ENCODE measurements at places on chromosomes 1 and 21.

- DNase-seq: no peak
Measured at GRCh38 chr1:245622332-245623014, 467.7 kb downstream of the KIF26B start.

DNA sequence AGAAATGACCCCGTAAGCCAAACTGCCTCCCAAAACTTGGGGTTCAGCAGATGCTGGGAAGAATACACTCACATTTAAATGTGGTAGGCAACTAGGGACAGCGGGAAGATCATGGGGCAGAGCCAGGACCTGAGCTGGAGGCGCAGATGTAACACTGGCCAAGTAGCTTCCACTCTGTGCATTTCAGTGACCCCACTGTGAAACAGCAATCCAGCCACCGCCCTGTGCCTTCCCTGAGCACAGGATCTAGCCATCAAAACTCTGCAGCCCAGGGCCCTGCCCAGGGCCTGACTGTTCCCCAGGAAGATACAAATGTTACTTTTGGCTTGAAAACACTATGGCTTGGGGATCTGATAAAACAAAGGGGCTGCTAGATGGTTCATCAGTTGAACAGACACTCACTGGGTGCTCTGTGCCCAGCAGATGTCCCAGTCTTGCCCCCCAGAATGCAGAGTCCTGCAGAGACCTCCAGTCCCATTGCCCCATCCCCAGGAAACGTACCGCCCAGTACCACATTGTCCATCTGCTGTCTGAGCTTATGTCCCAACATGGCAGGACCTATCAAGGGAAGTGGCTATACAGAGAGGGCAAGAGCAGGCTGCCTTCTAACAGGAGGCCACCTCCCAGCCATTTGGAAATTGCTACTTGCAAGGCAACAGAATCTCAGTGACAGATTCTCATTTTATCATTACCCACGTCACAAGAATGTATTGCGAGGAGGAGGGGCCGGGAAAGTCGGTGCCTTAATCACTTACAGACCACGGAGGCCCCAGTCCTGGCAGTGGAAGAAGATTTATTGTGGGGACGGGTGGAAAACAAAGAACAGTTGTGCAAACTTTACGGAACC is 124.0 kb downstream of the DMRTB1 start:
- DNase-seq: no peak

- no peak for DNase-seq
Measured at GRCh38 chr1:109298666-109299557, 7.9 kb downstream of the MYBPHL start.

GRCh38 chr1:9737671-9738070 is 86.1 kb downstream of the CLSTN1 start:
- no peak for DNase-seq

DNA sequence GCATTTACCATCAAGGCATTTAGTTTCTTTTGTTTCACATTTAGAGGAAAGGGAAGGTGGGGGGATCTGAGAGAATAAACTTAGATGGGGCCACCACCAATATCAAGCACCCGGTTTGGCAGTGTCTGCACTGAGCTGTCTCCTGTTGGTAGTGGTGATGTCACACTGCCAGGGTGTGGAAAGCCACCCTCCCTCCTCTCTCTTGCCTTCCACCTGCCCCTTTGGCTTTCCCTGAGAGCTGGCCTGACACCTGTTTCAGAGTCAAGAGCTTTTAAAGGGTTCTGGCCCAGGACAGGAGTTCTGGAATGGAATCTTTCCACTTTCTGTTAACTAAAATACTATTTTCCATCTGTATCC is 13.4 kb downstream of the ATF3 start:
- no peak for DNase-seq

DNA sequence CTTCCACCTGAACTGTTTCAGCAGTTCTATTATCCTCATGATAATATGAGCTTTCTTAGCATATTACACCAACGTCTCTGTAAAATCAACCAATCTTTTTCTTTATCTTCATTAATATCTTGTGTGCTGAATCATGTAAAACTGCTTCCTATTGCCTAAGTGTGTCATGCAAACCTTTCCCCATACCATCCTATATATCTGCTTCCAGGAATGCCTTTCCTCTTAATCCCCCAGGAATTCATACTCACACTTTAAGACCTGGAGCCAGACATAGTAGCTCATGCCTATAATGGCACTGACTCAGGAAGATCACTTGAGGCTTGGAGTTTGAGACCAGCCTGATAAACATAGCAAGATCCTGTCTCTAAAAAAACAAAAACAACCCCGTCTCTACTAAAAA is 183.9 kb downstream of the NRIP1 start:
- DNase-seq: no peak

- DNase-seq: no peak
Measured at GRCh38 chr1:205610036-205610435, 21.8 kb downstream of the ELK4 start.

DNA sequence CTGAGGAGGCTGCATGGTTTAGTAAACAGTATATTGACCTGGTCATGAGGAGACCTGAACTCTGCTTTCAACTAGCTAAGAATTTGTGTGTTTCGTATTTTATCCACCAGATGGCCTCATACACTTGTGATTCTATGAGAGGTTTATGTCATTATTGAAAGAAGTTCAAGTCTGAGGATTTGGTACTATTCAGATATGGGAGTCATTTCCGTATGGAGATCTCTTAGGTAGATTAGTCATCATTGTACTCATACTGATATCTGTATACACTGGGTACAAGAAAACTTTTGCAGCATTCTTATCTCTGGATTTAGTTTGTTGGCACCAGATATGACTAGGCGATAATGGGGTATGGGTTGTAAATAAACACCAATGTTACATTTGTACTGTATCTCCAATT is 26.6 kb downstream of the ATF6 start:
- no peak for DNase-seq

Measured in activated CD8-positive, alpha-beta memory T cell treated with anti-CD3 and anti-CD28 coated beads for 1 hour (primary cell).